ENCODE measurements at places on chromosomes 16 and 17.

- DNase-seq = no peak
These were observed 23.2 kb upstream of the ARHGAP17 start for GRCh38 chr16:25038239-25038954.

GRCh38 chr16:11689031-11689840, 21.0 kb downstream of the SNN start:
- no peak for DNase-seq

DNA sequence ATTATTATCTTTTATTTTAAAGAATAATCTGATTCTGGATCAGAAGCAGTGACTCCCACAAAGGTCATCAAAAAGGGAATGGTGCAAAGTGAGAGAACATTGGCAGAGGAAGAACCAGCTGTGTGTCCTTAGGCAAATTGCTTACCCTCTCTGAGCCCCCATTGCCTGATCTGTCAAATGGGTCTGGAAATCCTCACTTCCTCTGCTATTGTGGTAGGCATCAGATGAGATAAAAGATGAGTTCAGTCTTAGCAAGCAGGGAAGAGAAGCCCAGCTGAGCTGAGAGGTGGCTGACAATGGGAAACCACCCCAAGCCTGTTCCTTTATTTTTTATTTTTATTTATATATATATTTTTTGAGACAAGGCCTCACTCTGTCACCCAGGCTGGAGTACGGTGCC, 24.2 kb upstream of the PLCG2 start:
- no peak for DNase-seq

- no peak for DNase-seq
These were observed 32.0 kb downstream of the SBK1 start for GRCh38 chr16:28324235-28324886.

- DNase-seq = no peak
These were observed 11.0 kb upstream of the LCMT1 start for GRCh38 chr16:25100511-25100910.

DNA sequence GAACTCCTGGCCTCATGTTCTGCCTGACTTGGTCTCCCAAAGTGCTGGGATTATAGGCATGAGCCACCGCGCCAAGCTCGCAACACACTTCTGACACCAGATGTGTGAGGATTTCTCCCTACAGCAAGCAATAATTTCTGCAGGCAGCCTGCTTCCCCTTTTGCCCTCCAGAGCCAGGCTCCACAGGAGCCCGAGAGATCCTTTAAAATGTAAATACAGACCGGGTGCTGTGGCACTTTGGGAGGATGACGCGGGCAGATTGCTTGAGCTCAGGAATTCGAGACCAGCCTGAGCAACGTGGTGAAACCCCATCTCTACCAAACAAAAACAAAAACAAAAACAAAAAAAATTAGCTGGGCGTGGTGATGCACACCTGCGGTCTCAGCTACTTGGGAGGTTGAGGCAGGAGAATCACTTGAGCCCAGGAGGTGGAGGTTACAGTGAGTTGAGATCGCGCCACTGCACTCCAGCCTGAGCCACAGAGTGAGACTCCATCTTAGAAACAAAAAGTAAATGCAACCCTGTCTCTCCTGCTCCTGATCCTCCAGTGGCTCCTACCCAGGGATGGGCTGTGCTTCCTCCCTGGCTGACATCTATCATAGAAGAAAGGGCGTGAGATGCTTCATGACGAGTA, 14.7 kb downstream of the C16orf96 start:
- DNase-seq = no peak

DNA sequence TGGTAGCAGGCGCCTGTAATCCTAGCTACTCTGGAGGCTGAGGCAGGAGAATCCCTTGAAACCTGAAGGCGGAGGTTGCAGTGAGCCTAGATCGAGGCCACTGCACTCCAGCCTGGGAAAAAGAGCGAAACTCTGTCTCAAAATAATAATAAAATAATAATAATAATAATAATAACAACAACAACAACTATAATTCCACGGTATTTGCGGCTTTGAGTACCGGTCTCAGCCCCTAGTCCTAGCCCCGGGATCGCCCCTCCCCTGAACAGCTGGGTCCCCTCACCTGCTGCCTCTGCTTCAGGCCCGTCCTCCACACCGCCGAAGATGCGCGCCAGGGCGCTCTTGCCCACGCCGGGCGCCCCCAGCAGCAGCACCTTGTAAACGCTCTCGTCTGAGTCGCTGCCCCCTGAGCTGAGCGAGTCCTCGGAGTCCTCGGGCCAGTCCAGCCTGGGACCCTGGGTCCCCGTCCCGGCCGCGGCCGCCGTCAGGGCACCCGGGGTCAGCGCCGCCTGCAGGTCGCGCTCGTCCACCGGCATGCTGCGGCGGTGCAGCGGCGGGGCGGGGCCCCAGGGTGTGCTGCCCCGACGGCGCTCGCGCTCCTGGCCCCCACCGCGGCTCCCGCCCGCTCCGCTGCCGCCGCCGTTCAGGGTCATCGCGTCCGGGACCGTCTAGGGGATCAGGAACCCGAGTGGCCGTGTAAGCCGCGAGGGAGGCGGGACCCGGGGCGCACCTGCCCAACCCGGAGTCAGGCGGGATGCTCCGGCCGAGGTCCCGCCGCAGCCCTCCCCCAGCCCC, 611 bp downstream of the RRAD start:
- DNase-seq = no peak

- DNase-seq = no peak
These were observed 9.8 kb upstream of the CTCF start for GRCh38 chr16:67552476-67552875.

DNA sequence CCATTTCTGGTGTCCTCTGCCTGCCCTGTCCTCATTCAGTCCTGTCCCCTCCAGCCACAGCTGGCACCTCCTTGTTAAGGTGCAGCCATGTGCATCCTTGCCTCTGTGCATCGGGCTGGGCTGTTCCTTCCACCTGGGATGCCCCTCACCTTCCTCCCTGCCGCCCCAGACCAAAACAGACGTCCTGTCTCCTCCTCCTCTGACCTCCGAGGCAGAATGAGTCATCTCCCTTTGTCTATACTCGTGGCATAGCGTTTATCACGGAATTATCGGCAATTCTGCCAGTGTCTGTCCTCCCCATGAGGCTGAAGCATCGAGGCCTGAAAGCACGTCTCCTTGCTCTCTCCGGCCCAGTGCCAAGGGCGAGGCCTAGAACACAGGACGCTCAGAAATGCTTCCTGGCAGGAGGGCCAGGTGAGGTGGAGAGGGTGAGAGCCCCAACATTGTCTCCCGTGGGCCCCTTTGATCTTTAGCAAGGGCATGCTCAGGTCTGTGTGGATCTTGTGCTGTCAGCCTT, 4.6 kb downstream of the RAI1 start:
- no peak for DNase-seq

DNA sequence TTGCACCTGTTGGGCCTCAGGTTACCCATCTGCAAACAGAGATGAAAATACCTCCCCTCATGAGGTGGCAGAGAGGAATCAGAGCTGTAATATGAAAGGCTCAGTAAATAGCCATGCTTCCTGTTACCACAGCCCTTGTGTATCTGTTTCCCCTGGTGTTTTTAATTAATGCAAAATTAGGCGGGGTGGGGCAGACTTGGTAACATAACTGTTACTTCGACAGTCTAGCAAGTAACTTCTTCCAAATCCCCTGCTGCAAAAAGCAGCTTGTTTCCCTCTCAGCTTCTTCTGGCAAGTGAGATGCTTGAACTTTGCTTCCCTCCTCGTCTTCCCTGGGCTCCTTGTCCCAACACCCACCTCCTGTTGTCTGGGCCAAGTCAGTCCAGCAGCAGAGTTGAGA, 381.5 kb downstream of the CPPED1 start:
- no peak for DNase-seq

- no peak for DNase-seq
These were observed 389.4 kb downstream of the CPPED1 start for GRCh38 chr16:12414281-12414680.

GRCh38 chr17:17525956-17526355, 29.8 kb upstream of the RASD1 start:
- DNase-seq = no peak

GRCh38 chr17:77124192-77124889, 16.4 kb upstream of the SEC14L1 start:
- no peak for DNase-seq

GRCh38 chr16:80936410-80936809, 70.3 kb downstream of the CMC2 start:
- DNase-seq = no peak

GRCh38 chr17:17425005-17425404, 51.8 kb upstream of the MED9 start:
- no peak for DNase-seq

DNA sequence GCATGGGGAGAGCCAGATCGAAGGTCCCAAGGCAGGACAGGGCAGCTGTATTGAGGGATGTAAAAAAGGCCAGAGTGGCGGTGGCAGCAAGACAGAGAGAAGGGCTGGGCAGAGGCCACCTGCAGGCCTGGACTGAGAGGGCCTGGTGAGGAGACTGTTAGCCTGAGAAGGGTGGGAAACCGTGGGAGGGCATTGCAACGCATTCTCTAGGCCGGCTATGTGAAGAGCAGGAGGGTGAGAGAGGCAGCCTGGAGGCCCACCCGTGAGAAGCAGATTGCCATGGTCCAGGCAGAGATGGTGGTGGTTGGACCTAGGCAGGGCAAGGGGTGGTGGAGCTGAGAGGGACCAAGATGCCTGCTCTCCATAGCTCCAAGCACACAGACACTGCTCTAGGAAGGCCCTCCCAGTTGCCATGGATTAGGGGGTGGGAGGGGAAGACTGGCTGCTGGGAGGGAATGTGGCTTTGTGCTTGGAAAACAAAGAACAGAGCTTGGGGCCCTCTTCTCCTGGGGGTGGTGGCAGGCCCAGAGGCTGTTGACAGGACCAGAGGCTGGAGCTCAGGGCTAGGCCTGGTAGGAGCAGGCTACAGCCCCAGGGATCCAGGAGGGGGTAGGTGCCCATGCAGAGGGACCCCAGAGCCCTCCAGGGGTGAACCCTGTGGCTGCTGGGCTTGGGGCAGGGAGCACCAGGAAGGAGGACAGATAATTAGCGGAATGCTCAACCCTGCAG, 12.4 kb upstream of the TCAP start:
- DNase-seq = no peak

- peak; percentile 63 for DNase-seq
These were observed 32.8 kb downstream of the NETO2 start for GRCh38 chr16:47110939-47111338.

- no peak for DNase-seq
These were observed 64.3 kb downstream of the ZDHHC7 start for GRCh38 chr16:84947022-84947421.

DNA sequence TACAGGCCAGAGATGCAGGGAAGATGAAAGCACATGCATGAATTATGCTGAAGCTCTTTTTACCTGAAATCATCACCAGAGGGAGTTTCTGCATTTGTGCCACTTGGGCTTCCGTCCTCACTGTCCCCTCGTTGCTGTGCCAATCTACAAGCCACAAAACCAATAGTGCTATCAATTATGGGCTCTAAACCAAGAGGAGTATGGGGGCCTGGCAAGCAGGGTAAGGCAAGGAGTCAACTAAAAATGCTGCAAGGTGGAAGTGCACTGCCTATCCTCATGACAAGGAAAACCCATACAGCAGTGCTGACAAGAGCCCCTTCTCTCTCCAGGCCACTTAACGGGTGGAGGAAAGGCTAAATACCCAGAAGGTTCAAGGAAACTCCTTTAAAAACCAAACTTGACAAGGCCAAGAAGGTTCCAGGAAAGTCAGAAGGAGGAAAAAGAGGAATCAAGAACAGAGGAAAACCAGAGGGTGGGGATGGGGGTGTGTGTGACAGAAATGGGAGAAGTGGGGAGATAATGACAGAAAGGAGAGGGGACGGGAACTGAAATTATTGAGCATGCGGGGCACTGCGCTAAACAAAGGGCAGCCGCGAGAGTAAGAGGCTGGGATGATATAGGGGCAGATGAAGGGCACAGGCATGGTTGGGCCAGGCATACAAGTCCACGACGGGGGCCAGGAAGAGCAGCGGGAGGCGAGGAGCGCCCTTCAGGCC, 674 bp downstream of the C17orf75 start:
- DNase-seq = peak; percentile 58

DNA sequence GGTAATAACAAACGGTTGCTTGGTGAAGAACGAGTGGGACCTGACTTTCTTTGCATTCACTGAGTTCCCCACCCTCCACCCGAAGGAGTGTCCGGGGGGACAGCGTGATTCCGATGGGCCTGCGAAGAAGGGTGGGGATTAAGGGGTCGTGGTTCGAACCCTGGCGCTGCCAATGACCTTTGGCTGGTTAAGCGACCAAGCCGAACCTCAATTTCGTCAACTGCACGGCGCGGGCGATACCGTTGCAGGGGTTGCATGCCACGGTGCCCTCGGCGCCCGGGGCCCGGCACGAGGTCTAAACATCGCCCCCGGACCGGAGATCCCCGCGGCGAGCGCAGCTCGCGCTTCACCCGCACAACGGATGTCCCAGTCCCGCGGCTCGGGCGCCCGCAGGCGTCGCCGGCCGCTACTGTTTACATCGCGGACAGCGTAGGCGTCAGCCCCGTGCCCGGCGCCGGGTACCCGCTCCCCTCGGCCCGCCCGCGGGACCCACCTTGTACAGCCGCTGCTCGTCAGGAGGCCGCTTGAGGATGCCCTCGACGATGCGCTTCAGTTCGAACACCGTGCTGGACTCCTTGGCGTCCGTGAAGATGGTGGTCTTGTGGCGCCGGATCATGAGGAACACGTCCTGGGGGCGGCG, 460 bp downstream of the ELOB start:
- peak; percentile 47 for DNase-seq

DNA sequence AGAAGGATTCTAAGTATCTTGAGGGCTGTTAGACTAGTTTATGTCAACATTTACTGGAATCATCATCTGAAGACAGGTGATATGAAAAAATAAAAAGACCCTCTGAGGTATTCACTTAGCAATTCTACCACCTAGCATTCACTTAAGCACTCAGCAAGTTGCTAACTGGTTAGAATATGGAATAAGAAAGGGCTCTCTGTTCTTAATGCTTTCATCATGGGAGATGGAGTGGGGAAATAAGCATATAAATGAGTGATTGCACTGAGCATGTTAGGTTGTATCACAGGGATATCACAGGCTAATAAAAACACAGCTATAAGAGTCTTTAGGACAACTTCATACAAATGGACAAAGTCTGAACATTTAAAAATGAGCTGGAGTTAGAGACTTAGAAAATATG, 1238.8 kb downstream of the CDH11 start:
- DNase-seq = no peak

DNA sequence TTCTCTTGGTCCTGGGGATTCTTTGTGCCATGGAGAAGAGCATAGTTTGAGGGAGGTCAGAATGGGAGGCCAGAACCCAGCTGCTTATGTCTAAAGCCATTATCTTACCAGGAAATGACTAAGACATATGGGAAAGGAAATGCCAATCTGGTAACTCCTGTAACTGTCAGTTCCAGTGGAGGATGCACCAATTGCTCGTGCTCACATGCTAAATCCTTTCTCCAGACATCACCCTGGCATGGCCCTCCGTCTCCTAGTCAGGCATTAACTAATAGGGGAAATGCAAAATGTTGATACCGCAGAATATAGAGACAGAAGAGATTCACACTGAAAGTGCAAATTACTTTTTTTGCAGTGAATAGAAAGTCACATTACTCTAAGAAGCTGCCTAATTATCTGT, 255.6 kb upstream of the HSBP1 start:
- DNase-seq = peak; percentile 38

- DNase-seq = no peak
These were observed 15.0 kb downstream of the MYH13 start for GRCh38 chr17:10357768-10358167.
